ENCODE measurements at places on chromosomes 2 and 18.

- no peak for DNase-seq
Measured at GRCh38 chr2:128386066-128386465, 67.4 kb upstream of the HS6ST1 start.

DNA sequence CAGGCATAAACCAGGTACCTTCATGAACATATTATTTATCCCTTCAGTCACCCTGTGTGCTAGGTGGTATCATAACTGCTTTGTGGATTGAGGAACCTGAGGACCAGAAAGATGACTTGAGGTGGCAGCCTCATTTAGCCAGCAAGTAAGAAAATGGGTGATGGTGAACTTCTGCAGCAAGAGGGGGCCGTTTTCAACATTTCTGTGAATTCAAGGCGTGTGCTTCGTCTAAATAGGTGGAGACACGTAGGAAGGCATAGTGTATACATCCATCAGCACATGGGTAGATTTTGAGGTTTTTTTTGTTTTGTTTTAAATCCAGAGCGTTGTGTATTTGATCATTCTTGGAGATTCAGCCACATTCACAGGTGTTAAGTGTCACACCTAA lies 118.7 kb downstream of the SPTBN1 start:
- DNase-seq = no peak

- no peak for DNase-seq
Measured at GRCh38 chr2:226906163-226906693, 70.4 kb downstream of the RHBDD1 start.

DNA sequence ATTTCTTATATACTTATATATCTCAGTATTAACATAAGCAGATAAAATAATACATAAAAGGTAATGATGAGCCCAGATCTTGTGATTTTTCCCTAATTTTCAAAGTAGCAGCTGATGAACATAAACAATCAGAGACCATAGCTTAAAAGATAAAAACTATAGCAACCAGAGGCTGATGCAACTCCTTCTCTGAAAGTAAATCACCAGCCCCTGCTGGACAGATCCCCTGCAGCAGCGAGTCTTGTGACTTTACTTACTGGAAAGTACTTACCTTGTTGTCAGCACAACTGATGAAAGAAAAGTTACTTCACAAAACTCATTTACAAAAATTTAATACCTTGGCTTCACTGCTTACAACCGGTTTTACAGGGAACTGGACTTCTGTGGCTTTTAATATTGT lies 67.3 kb downstream of the GORASP2 start:
- no peak for DNase-seq

GRCh38 chr2:181467966-181468707 lies 11.0 kb downstream of the ITGA4 start:
- no peak for DNase-seq

GRCh38 chr2:157938556-157938955 lies 62.4 kb upstream of the ACVR1 start:
- DNase-seq = no peak

GRCh38 chr18:38575023-38575422 lies 1009.4 kb upstream of the CELF4 start:
- no peak for DNase-seq

GRCh38 chr2:44547718-44548117 lies 186.0 kb downstream of the CAMKMT start:
- DNase-seq = no peak

- no peak for DNase-seq
Measured at GRCh38 chr2:203873921-203874631, 6.5 kb downstream of the CTLA4 start.

DNA sequence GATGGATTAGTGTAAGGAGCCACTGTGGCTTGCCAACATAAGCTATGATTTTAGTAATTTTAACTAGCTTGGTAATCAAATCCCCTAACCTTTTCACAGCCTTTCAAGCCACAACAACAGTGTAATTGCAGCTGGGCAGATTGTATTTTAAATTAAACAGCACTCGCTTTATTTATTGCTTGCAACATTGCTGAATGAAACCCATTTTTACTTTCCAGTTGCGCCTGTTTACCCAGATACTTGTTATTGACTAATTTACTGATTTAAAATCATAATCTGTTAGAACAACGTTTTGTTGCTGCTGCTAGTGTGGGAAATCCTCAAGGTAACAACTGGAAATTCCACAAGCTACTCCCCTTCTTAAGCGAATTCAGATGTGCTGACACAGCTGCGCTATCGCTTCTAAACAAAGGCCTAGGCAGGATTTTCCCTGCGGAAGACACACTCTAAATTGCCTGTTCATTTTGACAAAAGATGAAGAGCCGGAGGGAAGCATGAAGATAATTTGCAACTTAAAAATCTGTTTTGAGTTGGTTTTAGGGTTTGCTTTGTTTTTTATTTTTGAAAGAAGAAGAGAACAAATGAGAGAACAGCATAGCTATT lies 283.9 kb downstream of the ALPK2 start:
- no peak for DNase-seq

GRCh38 chr2:64482765-64483504 lies 29.0 kb downstream of the LGALSL start:
- no peak for DNase-seq

DNA sequence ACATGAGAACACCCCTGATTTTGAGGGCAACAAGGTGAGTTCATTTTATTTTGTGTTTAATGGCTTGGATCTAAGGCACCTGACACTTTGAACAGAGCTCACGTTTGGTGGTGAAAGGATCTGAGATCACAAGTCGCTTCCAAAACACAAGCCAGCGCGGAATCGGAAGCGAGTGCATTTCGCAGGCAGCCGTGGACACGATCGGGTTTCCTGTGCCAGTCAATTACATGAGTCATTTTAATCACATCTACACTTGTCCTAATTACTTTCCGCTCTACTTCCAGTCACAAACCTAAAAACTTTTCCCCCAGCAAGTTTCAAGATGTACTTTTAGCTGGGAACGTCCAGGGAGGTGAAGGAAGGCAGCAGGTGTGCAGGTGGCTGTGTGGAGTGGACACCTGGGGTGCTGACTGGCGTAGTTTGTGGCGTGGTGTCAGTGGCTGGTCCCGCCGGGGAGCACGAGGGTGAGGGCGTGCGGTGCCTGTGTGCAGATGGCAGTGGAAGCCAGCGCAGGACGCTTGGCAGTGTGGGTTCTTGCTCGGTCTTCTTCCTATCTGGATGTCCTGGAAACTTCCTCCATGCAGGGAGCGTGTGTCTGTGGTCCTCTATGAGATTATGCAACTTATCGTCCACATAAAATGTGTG lies 75.6 kb downstream of the DCDC2C start:
- no peak for DNase-seq

DNA sequence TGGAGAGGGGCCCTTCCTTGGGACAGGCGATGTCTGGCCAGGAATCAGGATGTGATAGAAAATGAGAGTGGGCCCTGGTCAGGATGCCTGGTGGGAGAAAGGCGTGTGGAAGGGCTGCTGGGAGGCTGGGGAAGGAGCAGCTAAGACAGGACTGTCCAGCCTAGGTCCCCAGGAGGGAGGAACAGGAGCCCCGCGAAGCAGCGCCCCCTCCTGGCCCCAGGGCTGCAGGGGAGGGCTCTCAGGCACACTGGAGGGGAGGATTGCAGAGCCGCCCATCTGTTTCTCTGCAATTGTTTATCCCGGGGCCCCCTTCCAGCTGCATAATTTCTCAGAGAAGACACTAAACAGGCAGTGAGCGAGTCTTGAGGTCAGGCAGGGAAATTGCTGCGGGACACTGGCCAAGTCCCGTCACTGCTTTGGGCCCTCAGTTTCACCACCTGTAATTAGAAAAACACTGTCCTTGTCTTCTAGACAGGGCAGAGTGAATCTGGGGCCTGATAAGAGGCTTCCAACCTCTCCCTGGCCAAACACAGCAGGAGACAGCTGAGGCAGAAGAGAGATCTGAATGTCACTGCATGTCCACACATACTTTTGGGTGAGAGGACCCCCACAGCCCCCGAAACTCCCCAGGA lies 3.9 kb upstream of the NPPC start:
- DNase-seq = no peak

DNA sequence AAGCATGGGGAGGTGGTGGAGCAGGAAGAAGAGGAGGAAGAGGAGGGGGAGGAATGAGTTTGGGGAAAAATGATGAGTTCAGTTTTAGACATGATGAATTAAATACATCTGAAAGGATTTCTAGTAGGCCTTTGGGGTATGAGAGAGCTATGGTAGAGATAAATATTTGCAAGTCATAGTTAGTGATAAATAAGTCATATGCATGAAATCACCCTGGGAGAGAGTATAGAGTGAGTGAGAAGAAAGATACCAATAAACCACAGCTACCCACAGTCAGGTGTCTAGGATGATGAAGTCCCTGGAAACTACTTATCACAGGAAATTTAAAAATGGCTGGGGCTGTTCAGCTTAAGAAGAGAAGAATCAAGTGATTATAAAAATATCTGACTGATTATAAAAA lies 240.5 kb downstream of the RDH14 start:
- DNase-seq = no peak

GRCh38 chr2:12915787-12916186 lies 199.1 kb downstream of the TRIB2 start:
- DNase-seq = no peak

GRCh38 chr18:53025247-53025646 lies 685.2 kb downstream of the DCC start:
- DNase-seq = no peak

DNA sequence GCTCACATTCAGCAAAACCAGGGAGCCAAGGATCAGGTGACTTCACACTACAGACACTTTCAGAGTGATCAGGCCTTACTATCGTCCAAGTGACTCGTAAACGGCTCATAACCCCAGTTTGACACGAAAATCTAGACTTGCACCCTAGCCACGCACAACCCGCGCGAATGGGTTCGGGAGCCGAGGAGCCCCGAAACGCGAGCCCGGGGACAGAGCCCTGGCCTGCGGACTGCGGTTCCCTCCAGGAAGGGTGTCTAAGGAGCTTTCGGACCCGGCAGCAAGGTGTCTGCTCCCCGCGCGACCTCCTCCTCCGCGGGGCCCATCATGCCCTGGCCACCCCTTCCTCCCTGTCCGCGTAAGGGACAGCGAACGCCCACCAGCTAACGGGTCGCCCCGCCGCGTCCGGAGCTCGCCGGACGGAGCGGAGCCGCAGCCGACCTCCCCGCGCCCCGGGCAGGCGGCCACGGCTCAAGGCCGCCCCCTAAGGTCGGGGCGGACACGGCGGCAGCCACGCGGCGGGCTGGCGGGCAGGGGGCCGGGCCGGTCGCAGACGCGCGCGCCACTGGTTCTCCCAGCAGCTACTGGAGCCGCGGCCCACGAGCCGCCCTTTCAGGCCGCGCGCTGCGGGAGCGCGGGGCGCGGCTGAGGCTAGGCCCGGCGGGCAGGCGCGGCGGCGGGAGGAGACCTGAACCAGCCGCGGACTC lies 575 bp downstream of the ATL2 start:
- peak; percentile 31 for DNase-seq

DNA sequence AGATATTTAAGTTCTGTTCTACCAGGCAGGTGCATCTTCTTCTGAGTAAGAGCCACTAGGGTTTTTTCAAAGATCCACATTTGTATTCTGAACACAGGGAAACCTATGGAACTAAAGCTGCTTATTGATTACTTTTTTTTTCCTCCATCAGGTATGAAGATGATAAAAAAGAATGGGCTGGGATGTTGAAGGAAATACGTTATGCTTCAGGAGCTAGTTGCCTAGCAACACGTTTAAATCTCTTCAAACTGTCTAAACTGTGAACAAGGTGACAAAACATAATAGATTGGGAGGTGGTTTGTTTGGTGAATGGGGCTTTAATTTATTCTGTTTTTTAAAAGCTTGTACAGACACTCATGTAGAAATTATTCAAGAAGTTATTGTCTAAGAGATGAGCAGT lies 15.9 kb downstream of the KLHL41 start:
- no peak for DNase-seq

- DNase-seq = no peak
Measured at GRCh38 chr18:68940754-68941153, 142.9 kb downstream of the CCDC102B start.

DNA sequence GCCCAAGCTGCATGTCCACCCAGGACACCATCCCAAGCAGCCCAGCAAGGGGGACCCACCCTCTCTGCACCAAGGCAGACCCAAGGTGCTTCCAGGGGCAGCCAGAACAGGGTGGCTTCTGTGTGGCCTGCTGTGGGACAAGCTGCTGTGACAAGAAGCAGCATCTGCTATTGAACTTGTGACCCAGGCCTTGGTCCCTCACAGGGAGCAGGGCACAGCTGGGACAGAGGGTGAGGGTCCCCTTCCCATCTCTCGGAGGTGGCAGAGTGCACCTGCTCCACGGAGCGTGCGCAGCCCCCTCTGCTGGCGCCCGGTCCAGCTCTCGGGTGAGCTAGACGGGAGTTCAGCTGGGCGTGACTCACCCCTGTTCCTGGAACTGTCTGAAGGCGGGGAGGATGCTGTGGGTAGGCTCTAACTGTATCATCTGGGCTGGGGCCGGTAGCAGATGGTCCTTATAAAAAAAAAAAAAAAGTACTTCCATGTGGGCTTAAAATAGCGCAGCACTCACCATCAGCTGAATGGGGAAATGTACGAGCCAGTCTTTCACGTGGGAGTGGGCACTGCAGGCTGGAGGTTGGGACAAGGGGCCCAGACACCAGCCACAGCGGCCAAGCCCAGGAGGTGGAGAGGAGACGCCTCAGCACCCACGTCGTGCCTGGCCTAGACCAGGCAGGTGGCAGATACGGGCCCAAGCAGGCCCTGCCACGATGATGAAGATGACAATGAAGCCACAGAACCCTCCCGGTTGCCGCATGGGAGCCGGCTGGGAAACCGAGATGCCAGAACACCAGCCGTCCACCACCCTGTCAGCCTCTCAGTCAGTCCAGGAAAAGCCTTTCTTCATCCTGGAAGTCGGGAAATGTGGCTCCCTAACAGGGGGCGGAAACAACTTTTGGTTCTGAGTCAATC lies 136.8 kb upstream of the ID2 start:
- peak; percentile 53 for DNase-seq

- DNase-seq = no peak
Measured at GRCh38 chr2:217723981-217724380, 278.8 kb downstream of the TNS1 start.

DNA sequence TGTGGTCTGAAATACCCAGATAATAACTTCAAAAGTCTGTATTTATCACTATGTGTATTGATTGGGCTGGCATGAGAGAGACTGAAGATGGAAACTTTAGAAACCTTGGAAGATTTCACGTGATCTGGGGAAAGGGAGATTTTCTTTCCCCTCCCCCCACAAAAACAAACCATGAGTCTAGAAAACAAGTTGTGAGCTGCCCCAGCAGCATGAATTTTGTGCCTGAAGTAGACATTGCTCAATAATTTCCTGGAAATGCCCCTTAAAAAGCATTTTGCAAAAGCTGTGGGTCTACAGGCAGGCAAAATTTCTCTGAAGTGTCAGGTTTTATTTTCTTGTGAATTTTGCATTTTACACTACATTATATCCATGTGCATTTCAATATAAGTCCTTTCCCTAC lies 101.8 kb downstream of the ETAA1 start:
- DNase-seq = no peak

GRCh38 chr2:72026819-72027425 lies 120.7 kb downstream of the CYP26B1 start:
- no peak for DNase-seq

Measured in stimulated activated CD8-positive, alpha-beta memory T cell treated with anti-CD3 and anti-CD28 coated beads, Interleukin-15, amount 100 ng/mL, for 24 hours (primary cell).